Stimulated activated CD4-positive, alpha-beta T cell treated with anti-CD3 and anti-CD28 coated beads, Interleukin-12 subunit alpha, Interleukin-12 subunit beta, amount 100 ng/mL, for 24 hours (primary cell): ENCODE measurements at places on chromosomes 13 and 19.
A peak's percentile ranks its signal among the peaks of the same experiment; 100 is the strongest.

DNA sequence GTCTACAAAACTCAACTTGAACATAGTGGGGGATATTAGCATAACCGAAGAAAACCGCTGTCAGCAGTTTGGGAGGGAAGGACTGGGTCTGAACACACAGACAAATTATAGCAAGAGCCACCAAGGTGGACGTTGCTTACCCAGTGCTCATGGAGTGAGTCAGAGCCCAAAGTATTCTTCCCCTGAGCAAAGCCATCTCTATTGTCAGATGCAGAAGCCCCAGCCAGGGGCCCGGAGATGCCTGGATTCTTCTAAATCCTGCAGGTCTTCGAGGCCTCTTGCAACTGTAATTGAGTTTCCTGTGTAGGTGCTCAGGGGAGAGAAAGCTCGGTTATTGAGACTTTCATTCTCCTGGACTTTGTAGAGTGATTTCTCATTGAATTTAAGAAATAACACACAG lies 384.5 kb downstream of the IRS2 start:
- DNase-seq = no peak

- DNase-seq = no peak
Measured at GRCh38 chr19:11581740-11582139, 4.3 kb upstream of the ACP5 start.

- DNase-seq = no peak
Measured at GRCh38 chr13:18949970-18950369, 231.7 kb downstream of the TUBA3C start.

DNA sequence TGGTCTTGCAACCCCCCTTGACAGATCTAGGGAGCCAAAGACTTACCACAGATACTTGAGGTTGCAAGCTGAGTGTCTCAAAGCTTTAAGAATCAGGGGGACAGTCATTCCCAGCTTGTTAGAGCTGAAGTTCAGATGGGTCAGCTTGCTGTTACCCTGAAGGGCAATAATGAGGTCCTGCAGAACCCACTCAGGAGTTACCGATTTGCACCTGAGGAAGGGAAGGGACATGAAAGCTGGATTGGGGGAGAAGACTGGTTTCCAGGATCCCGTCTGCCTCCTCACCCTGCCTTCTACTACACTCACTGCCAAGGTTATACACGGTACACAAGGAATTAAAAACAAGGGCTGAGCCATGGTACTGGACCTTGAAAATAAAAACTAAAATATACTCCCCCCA lies 24.4 kb downstream of the NLRP13 start:
- DNase-seq = no peak

- no peak for DNase-seq
Measured at GRCh38 chr19:43763473-43763939, 8.7 kb upstream of the SMG9 start.

- DNase-seq = no peak
Measured at GRCh38 chr19:13665125-13665905, 99.0 kb upstream of the MRI1 start.

GRCh38 chr13:76446191-76446590 lies 440.0 kb downstream of the KCTD12 start:
- DNase-seq = no peak

DNA sequence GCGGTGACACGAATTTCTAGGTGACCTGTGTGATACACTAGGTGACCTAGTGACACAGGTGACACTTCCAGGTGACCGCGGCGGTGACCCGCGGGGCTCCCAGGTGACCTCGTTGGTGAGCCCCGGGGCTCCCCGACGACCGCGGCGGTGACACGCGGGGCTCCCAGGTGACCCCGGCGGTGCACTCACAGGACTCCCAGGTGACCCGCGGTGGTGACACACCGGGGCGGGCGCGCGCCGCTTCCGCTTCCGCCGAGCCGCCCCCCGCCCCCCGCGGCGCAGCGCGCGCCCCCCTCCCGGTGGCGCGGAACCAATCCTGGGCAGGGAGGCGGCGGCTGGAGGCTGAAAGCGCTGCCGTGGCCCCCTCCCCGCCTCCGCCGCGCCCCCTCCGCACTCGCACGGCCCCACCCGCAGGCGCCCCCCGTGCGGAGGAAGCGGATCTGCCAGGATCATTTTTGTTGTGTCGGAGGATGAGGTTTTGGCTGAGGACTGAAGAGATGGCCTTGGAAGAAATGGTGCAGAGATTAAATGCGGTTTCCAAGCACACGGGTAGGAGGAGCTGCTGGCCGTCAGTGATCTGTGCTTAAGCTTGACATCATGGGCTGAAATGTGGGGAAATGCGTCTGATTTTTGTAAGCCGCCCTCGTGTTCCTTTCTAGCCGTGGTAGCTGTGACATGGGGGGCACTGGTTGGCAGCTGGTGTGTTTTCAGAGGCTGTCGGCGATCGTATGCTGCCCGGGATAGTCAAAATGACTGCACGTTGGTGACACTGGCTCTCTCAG lies at the start of gene MCF2L:
MCF2L (plus strand) TSS at position 305 of the 782 bp plus-strand sequence; CDS start at position 471, 166 bp downstream.
- peak; percentile 31 for DNase-seq

DNA sequence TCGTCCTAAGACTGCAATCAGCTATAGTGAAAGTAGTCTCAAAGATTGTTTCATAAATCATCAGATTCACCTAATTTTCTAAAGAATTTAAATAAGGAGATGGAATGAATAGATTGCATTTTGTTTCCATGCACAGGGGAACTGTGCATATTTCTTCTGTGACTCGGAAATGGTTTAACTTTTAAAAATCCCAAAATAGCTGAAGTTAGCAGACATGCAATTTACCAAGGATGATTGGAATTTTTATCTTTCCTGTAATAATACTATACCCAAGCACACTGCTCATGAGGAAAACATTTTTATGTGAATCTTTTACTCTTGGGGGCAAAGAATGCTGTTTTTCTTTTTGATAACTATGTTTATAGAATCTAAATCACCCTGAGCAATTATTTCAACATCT lies 15.0 kb upstream of the LMO7 start:
- DNase-seq = no peak

- no peak for DNase-seq
Measured at GRCh38 chr13:34223984-34224383, 406.0 kb downstream of the RFC3 start.

- DNase-seq = no peak
Measured at GRCh38 chr13:95258619-95259194, 42.5 kb downstream of the ABCC4 start.

- no peak for DNase-seq
Measured at GRCh38 chr13:28819046-28819730, 951 bp upstream of the MTUS2 start.

DNA sequence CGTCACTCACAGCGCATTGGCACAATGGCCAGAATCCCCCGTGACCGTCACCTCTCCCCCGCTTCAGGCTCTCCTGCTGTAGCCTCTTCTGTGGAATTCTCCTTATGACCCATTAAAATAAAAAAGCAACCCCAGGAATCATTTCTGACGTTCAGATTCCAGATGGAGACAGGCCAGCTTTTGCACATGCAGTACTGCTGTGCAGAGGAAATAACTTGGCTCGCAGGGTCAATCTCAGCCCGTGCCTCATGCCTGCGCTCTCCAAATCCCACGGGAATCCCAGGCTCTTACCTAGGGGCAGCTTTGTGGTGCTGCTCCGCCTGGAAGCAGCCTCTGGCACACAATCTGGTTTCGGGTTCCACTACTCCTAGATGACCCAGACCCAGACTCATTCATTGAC lies 32.7 kb upstream of the SOX1 start:
- no peak for DNase-seq

DNA sequence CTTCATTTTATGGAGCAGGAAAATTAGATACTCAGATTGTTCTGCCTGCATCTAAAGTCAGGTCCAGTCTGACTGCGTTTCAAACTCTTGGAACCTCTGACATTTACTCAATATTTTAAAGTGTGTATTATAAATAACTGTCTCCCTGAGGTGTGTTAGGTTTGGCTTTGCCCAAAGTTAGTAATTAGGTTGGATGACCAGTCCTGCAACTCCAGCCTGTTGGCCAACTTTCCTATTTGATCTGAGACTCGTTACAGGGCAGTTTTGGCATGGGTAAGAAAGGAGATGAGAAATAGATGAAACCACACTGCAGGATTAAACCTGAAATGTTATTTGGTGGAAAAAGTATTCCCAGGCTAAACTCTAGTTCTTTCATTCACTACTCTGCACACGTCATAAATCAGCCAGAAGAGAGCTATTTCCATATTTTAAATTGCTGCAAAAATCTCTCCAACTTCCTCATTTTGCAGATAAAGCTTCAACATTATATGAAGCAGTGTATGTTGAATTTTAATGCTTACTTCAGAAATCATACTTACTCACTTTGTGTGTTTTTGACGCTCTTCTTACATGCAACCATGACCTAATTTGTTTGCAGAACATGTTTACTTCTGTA lies 357.1 kb downstream of the DCT start:
- no peak for DNase-seq

GRCh38 chr19:3479177-3479833 lies 1.0 kb downstream of the SMIM24 start:
- no peak for DNase-seq

DNA sequence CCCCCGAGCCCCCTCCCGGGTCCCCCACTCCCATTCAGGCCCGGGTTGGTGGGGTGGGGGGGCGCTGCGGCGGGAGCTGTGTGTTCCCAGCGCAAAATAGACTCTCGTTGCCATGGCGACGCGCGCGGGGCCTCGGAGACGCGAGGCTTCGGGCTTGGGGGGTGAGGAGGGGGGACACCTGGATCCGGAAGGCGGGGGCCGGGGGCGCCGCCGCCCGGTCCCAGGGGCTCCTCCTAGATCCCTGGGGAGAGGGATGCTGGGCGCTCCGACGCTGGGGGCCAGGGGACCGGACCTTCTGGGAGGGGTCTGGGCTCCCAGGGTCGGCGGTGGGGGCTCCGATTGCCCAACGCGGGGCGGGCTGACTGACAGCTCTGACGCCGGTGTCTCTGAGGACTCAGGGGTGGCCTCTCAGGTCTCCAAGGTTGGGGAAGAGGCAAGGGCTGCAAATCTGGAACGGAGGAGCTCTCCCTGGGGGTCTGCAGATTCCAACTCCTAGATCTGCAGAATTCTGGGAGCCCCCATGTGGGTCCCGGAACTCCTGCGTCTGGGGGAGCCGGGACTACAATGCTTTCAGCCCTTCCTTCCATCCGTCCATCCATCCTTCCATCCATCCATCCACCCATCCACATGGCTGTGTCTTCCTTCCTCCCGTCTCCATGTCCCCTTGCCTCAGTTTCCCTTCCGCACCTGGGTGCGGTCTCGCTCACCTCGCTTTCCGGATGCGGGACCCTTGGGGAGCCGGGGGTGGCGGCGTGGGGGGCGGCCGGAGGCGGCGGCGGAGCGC lies 9.1 kb upstream of the SHISA7 start:
- no peak for DNase-seq

- DNase-seq = no peak
Measured at GRCh38 chr13:109869312-109870237, 83.2 kb upstream of the IRS2 start.

DNA sequence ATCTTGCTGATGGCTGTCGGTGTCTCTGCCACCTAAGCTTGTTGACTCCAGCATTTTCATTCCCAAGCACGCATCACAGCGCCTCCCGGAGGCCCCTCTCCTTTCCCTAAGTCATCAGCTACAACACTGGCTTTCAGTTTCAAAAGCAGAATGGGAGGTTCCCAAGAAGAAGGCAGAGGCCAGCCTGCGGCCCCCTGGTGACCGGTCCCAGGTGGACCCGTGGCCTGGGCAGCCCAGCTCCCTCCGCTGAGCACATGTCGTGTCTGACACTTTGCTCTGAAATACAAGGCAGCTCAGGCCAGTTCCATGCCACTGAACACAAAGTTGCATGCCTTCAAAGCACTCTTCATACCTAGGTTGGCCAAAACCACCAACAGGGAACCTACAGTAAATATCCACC lies 8.5 kb downstream of the MLLT1 start:
- DNase-seq = no peak

DNA sequence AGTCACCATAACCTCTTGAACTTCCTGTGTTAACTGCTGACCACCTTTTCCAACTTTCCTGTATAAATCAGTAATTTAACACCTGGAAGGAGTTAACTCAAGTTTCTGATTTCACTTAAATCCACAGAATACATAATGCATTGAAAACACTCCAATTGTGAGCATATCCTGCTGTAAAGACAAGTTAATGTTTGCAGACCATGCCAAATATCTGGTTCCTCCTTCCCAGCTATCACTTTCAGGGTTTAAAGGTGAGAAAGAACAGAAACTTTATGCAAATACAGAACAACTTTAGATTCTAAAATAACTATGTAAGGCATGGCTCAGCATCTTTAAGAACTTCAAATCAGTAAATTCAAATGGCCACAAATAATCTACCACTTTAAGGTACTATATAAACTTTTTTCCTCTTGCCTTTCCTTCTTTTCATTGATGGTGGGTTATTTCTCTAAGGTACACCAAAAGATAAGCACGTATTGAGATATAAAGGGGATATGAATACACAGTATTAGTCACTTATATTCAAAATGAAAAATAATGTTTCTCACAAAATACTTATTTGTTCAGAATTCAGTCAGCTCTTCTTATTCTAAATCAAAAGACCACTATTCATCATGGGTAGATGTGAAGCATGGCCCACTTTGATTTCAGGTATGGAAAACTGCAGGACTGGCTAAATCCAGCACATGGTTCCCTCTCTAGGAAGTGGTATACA lies 6.6 kb upstream of the TPTE2 start:
- DNase-seq = no peak

GRCh38 chr19:19421299-19421696 lies 15.8 kb downstream of the GATAD2A start:
- no peak for DNase-seq

GRCh38 chr13:110270507-110270906 lies 36.5 kb downstream of the COL4A1 start:
- DNase-seq = no peak

- no peak for DNase-seq
Measured at GRCh38 chr19:57466489-57466888, 9.5 kb upstream of the VN1R1 start.

- DNase-seq = no peak
Measured at GRCh38 chr13:45361596-45362206, 20.7 kb upstream of the TPT1 start.

DNA sequence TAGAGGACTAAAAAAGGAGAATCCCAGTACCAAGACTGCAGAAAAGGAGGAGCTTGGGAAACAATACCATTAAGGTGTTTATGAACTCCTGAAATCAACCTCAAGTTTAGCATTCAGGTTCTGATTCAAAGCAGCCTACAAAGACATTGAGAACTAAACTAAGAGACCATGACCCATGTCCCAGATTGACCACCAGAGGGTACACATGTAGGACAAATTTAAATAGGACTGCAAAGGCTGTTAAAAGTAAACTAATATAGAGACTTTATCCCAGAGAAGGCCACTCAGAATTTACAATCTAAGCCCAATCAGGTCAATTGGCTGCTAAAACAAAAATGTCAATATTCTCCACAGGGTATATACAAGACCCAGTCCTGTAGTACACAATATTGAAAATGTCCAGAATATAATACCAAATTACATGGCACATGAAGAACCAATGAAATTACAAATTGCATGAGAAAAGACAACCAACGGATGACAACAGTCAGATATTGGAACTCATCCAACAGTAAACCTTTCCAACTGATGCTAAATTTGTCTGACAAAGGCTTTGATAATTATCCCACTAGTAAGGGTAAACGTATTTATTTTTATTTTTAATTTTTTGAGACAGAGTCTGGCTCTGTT lies 682.4 kb downstream of the UQCRFS1 start:
- DNase-seq = no peak

- DNase-seq = no peak
Measured at GRCh38 chr13:106284358-106284757, 251.1 kb downstream of the EFNB2 start.
